Natural killer cell treated with Interleukin-12 subunit alpha and Interleukin-12 subunit beta and Interleukin-15 and Interleukin-18, amount 100 ng/mL, for 72 hours (primary cell): ENCODE measurements at places on chromosomes 1 and 21.
A peak's percentile ranks its signal among the peaks of the same experiment; 100 is the strongest.

- no peaks in the 10 kb centered on the region for H3K27me3 ChIP-seq
- H3K36me3 ChIP-seq, result peaks cover 4% of the 10 kb centered on the region
- DNase-seq, result no peak
- peaks cover 66% of the 10 kb centered on the region for H3K4me1 ChIP-seq
- H3K27ac ChIP-seq, result peak overlapping the region; percentile 100
These were observed 184.5 kb downstream of the DHRS3 start for GRCh38 chr1:12433323-12434053.

DNA sequence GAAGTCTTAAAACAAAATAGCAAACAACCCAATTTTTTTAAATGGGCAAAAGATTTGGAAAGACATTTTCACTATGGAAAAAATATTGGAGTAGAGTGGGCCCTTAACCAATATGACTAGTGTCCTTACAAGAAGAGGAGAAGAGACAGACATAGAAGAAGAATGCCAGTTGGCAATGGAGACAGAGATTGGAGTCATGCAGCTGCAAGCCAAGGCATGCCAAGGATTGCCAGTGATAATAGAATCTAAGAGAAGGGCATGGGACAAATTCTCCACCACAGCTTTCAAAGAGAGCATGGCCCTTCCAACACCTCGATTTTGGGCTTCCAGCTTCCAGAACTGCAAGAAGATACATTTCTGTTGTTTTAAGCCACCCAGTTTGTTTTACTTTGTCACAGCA is 92.7 kb downstream of the RGS2 start:
- DNase-seq, result no peak
- H3K27ac ChIP-seq, result no peak overlapping the region
- H3K36me3 ChIP-seq, result no peaks in the 10 kb centered on the region
- H3K4me1 ChIP-seq, result peaks cover 3% of the 10 kb centered on the region
- no peak overlapping the region for H3K4me3 ChIP-seq

GRCh38 chr1:7247791-7248548 is 462.7 kb downstream of the CAMTA1 start:
- no peak overlapping the region for H3K4me3 ChIP-seq
- DNase-seq, result no peak
- H3K36me3 ChIP-seq, result no peaks in the 10 kb centered on the region
- no peaks in the 10 kb centered on the region for H3K4me1 ChIP-seq
- H3K27ac ChIP-seq, result no peak overlapping the region

- no peaks in the 10 kb centered on the region for H3K27me3 ChIP-seq
- peaks cover 13% of the 10 kb centered on the region for H3K4me1 ChIP-seq
- H3K4me3 ChIP-seq, result peak overlapping the region; percentile 18
- DNase-seq, result no peak
These were observed 15.2 kb downstream of the PLA2G2F start for GRCh38 chr1:20154301-20154831.

GRCh38 chr1:228212966-228213844 is 5.4 kb downstream of the OBSCN start:
- H3K4me3 ChIP-seq, result peak overlapping the region; percentile 79
- no peaks in the 10 kb centered on the region for H3K27me3 ChIP-seq
- H3K36me3 ChIP-seq, result no peaks in the 10 kb centered on the region
- no peak overlapping the region for H3K27ac ChIP-seq

DNA sequence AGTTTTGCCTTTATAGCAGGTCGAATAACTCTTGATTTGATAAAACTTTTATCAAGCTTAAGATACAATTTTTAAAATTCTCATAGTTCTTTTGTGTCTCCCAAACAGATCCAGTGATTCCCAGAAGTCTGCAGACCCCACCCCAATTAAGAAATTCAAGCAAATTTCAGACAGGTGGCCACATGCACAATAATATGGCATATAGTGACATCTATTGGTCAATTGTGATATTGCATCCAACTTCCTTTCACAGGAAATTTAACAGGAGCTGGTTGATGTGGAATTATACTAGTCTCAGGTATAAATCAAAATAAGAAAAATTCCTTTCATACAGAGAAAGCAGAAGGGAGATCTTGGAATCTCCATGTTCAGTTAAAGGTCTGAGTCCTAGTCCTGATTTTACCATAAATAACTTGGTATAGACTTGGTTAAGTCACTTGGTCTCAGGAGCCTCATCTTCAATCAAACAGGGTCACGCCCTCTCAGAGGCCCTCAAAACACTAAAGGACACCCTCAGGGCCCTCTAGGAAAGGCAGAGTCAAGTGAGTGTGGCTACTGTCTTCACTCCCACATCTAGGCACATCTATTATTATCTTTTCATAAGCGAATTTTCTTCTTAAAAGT is 24.1 kb downstream of the PIGM start:
- H3K27me3 ChIP-seq, result peaks cover 5% of the 10 kb centered on the region
- no peaks in the 10 kb centered on the region for H3K36me3 ChIP-seq
- H3K4me3 ChIP-seq, result no peak overlapping the region
- H3K4me1 ChIP-seq, result no peaks in the 10 kb centered on the region
